ENCODE measurements at places on chromosomes 3 and 15.

- DNase-seq, result no peak
These were observed 515.0 kb downstream of the FGF12 start for GRCh38 chr3:192212335-192212734.

DNA sequence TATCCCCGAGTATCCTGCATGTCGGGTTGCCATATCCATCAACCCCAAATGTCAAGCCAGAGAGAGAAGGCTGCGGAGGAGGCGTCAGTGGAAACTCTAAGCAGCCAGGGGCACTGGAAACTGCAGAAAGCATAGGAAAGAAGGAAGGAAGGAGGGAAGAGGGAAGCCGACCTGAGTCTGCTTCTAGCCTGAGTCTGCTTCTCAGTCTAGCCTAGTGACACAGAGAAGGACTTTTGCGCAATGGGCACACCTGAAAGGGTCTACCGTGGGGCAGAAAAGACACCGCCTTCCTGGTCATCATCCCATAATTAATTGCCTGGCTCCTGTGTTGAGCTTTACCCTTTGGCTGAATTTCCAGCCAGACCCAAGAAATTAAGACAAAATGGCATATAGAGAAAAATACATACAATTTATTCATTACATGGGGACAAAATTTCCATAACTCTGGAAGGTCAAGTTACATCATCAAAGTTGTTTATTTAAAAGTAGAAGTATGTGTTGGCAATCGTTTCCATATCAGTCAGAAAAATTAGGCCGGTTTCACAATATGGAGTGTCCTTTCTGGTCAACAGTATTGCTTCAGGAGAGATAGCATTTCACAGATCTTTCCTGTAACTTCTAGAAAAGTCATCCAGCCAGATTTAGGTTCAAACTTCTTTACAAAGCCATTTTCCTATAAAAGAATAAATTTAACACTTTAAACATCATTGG is 10.3 kb downstream of the BCL2A1 start:
- DNase-seq, result no peak

- no peak for DNase-seq
These were observed 12.1 kb downstream of the ARPP19 start for GRCh38 chr15:52556524-52557273.

DNA sequence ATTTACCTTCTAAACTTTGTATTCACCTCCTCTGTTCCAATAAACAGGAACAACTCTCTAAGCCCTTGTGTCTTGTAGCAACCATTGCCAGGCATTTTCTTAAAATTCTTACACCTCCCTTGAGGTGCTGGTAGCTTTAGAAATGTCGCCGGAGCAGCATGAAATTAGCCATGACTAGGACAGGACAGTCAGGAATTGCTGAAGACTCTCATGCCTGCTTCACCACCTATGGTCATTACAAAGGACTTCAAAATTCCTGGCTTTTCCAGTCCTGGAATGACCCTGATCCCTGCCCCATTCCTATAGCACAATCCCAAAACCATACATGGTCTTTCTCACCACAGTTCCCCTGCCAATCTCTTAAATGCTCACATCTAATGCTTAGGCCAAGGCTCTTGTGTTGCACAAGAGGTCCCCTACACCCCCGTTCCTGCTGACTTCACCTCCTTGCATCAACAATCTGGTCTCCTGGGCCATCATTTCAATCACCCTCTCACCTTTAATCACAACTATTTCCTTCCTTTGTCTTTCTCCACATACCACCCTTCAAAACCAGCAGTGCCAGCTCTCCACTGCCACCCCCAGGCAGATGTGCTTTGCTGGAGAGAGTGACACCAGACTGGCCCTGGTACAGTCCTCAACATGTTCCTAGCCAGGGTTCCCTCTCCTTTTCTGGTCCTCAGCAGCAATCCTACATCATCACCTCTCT is 113.2 kb upstream of the TJP1 start:
- no peak for DNase-seq
